ENCODE measurements at places on chromosomes 12 and 14.

DNA sequence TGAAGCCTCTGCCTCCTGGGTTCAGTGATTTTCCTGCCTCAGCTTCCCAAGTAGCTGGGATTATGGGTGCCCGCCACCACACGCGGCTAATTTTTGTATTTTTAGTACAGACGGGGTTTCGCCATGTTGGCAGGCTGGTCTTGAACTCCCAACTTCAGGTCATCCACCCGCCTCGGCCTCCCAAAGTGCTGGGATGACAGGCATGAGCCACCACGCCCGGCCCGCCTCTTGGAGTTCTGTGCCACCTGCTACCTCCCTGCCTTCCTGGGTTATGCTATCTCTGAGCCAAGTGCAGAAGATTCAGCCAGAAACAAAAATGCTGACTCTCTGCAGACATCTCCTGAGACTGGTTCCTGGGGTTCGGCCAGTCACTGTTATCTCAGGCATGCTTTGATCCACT, 13.2 kb downstream of the CABP1 start:
- DNase-seq = no peak

DNA sequence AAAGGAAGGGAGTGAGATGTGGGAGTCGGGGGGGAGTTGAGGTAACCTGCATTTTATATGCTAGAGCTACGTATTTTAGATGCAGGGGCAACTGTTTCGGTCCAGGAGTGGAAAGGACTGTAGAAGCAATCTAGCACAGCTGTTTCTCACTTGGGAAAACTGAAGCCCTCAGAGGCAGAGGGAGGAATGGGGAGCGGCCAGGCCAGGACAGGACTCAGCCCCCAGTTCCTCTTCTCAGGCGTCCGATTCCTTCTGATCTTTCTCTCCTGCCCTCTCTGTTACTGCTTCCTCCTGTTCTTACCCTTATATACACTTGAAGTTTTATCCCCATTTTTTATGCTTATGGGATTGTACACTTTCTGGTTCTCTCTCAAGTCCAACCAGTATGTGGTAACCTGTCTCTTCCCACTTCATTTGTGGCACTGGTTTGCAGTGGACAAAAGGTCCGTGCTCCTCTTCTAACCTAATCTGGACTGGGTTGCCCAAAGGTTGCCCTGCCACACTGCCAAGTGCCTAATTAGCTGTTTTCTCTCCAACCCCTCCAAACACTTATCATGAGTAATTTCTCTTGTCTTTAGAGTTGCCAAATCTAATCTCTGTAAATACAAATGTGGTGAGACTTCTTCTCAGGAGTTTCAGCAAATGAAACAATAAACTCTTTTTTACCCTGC, 16.2 kb downstream of the LPCAT3 start:
- DNase-seq = no peak

- no peak for DNase-seq
These were observed 733 bp upstream of the KLHDC2 start for GRCh38 chr14:49767270-49767570.

GRCh38 chr12:67524861-67525616, 123.5 kb upstream of the DYRK2 start:
- no peak for DNase-seq

DNA sequence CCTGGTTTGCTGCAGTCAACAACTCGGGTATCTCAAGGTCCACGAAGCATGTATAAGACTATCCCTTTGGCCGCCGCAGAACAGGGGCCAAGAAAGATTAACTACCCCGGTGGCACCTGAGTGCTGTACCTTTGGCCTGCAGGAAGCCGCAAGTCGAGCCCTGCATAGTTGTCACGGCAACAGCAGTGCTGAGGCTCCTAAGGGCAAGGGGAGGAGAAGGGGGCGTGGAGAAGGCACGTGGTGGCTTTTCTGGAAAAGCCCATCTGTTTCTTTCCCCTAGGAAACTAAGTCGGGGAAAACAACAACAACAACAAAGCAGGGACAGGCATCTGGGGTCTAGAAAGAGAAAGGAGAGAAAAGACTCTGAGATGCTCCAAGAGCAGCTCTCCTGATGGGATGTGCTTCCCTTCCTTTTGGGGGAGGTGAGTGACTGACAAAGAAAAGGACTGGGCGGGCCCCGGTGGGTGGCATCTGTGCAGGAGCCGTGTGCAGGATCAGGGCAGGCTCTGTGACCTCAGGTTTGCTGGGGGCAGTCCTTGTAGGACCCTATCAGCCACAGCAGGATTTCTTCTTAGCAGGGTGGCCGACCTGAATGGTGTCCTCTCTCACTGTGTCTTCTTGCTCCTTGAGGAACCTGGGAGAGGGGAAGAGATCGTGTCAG, 123.9 kb downstream of the PRMT8 start:
- DNase-seq = no peak

- no peak for DNase-seq
These were observed 23.1 kb upstream of the DCP1B start for GRCh38 chr12:2027351-2027750.

GRCh38 chr12:45557016-45557415, 172.5 kb upstream of the ARID2 start:
- no peak for DNase-seq

- no peak for DNase-seq
These were observed 234.6 kb upstream of the FLRT2 start for GRCh38 chr14:85295318-85295717.

DNA sequence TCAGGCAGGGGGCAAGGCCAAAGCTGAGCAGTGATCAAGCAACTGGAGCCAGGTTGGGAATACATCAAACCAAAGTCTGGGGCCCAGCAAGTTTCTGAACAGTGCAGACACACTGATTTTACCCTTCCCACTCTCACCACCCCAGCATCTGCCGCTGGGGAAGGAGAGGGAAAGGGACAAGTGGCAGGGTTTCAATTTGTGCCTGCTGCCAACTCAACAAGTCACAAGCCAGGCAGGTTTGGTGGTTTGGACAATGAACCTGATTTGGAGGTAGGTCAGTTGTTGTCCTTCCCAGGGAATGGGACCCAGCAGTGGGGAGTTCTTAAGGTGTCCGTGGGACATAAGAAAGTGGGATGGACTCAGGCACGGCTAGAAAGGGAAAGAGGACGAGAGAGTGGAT, 151.9 kb upstream of the NOS1 start:
- no peak for DNase-seq

DNA sequence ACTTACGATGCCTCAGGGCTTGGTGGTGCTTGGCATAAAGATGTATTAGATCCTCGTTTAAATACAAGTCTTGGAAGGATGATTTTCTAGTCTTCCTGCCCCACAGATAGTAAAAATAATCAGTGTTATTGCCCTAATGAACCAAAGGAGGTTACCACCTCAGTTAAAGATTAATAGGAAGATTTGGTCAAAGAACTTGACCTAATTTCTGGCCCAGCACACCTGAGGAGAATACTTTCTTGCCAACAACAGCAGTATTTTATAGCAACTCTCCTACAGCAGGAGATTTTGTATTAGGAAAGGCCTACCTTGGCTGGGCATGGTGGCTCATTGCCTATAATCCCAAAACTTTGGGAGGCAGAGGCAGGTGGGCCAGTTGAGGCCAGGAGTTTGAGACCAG, 31.6 kb downstream of the CSRP2 start:
- no peak for DNase-seq

DNA sequence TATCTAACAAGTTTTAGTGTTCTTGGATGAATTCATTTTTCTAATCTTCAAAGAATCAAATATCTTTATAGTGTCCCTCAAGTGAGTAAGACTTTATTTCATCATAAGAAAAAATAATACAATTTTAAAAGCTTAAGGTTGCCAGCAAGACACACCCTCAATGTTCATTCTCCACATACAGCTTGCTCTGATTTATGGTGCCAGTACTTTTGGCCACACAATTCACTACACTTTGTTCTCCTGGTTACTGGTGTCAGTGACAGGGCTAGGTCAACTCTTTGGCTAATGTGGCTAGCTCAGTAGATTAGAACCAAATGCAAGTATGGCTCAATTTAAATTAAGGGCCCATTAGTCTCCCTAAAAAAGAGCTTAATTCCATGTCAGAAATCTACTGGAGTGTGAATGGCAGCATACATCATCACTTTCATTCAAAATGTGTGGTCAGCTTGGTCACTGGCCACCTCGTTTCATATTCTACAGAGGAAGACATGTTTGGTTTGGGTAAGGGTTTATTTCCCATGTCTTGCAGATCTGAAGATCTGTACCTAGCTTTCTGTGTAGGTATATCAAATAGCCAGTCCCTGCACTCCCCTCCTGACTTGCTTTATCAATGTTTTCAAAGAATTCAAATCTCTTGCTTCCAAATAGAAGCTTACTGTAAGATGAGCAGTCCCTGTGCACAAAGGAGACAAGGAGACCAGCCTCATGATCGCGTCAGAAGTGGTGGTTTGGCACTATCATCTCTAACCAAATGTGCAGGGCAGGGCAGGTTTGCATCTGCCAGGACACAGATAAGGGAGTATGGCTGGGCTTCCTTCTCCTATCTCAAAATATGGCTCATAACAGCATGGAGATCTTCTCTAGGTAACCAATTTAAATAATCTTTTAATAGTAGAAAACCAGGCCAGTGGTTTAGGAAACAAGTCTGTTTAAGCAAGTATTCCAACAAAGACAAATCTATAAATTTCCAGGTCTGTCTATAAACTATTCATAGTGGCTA, 31.3 kb downstream of the HECTD4 start:
- DNase-seq = peak; percentile 98

GRCh38 chr14:50978529-50978871, 34.2 kb upstream of the PYGL start:
- no peak for DNase-seq

GRCh38 chr12:6068227-6068626, 56.2 kb downstream of the VWF start:
- DNase-seq = no peak

GRCh38 chr12:61367281-61367785, 892.9 kb upstream of the USP15 start:
- DNase-seq = no peak

DNA sequence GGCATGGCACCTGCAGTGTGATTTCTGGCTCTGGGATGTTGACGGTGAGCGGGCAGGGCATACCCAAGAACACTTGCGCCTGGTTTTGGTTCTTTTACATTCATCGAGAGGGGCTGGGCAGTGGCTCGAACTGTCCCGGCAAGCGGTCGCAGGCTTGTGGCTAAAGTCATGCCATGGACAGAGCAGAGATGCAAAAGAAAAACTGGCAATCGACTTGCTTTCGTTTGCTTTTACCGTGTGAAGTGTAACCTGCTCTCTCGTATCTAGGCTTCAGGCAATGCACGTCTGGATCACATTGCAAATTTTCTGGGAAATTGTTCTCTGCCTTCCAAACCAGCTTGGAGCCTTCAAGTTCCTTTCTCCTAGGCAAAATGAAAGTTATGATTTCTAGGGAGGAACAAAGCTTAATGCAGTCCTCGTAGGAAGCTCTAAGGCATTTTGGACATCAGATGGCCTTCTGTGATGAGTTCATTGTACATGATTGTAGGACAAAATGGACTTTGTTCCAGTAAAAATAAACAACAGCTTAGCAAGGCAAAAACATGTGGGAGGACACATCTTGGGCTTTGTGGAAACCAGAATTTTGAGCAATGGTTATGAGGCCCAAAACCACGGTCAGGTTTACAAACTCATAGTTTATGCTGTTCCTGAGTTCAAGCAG, 18.3 kb downstream of the ADGRD1 start:
- DNase-seq = no peak

DNA sequence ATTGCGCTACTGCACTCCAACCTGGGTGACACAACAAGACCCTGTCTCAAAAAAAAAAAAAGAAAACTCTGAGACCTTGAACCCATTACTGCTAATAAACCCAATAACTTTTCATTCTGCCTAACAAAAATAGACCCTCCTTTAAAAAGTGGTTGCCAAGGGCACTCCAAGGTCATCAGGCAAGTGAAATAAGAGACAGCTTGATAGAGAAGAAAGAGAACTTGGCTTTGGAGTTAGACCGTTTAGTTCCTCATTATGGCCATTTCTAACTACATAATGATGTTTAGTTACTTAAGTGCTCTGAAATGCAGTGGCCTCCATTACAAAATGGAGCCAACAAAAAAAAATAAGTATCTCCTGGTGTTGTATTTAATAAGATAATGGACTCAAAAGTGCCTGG, 55.9 kb downstream of the PHLDA1 start:
- DNase-seq = no peak

- DNase-seq = no peak
These were observed 1.1 kb downstream of the ANKRD52 start for GRCh38 chr12:56257071-56257470.

DNA sequence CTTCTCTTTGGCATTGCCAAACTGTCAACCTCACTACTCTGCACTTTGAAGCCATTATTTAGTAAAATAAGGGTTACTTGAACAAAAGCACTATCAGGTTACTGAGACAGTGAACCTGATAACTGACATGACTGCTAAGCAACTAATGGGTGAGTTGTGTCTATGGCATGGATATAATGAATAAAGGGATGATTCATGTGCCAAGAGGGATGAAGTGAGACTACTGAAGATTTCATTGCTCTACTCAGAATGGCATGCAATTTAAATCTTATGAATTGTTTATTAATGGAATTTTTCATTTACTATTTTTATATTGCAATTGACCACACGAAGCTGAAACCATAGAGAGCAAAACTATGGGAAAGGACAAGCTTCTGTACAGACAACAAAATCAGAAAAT, 74.4 kb downstream of the CEP128 start:
- DNase-seq = no peak

DNA sequence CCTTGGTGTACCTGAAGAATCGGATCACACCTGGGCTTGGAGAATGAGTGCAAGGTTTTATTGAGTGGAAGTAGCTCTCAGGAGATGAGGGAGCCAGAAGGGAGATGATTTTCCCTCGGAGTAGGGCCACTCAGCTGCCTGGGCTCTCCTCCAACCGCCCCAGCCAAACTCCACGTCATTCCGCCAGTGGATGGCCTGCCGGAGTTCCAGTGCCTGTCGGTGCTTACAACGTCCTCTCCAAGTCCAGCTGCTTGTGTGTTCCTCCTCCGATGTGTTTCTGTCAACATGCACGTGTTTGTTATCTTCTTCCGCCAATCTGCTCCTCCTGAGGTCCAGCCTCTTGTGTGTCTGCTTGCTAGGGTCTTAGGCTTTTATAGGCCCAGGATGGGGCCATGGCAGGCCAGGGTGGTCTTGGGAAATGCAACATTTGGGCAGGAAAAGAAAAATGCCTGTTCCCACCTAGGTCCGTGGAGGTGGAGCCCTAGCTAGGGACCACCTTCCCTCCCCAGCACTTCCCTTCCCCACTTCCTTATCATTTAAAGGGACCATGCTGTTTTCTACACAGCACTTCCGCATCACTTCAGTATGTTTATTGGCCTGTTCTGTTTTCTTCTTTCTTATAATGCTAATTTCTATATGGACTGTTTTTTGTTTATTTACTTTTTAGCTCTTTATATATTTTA, 343.2 kb downstream of the PDZRN4 start:
- no peak for DNase-seq
